ENCODE measurements at places on chromosomes 7 and 10.

DNA sequence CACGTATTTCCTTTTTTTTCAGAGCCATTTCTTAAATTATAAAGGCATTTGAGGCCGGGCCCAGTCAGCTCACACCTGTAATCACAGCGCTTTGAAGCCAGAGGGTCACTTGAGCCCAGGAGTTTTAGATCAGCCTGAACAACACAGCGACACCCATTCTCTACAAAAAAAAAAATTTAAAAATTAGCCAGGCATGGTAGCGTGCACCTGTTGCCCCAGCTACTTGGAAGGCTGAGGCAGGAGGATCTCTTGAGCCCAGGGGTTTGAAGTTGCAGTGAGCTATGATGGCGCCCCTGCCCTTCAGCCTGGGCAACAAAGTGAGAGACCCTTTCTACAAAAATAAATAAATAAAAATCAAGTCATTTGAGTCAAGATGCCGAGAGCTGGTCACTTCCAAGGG is 3.0 kb downstream of the TMEM130 start:
- no peak for DNase-seq

DNA sequence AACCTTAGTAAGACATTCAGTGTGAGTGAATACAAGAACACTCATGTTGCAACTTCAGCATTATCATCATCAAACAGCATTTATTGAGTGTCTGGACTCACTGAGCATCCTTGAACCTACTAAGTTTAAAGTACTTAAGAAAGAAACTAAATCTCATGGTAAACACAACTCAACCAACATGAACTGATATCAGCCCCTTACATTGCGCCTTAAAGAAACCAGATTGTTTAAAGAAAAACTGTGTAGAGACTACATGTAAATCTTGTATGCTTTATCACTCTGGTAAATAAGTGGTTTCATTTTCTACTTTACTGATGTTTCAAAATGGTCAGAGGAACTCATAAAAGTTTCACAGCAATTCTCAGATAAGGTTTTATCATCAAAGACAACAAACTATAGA is 157.5 kb upstream of the FERD3L start:
- DNase-seq = no peak

DNA sequence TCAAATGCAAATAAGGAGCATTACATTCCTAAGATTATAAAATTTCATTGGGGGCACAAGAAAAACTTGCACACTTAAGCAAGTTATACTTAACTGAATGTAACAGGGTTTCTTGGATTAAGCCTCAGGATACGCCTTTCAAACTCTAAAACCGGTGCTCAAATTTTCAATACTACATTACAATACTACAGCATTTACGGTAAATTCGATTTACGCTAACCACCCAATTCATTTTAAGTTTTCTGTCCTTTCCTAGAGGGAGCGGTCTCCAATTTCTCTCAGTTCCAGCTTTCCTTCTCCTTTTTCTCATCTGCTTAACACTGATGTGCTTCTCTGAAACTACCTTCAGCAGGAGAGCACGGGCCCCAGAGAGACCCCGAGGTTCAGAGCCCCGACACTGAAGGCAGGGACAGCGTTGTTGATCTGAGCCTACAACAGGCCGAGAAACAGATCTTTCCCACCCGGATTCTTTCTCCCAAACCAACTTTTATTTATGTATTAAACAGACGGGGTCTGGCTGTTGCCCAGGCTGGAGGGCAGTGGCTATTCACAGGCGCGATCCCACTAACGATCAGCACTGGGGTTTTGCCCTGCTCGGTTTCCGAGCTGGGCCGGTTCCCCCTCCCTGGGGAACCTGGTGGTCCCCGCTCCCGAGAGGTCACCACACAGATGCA is 798 bp downstream of the ZNF425 start:
- DNase-seq = no peak

DNA sequence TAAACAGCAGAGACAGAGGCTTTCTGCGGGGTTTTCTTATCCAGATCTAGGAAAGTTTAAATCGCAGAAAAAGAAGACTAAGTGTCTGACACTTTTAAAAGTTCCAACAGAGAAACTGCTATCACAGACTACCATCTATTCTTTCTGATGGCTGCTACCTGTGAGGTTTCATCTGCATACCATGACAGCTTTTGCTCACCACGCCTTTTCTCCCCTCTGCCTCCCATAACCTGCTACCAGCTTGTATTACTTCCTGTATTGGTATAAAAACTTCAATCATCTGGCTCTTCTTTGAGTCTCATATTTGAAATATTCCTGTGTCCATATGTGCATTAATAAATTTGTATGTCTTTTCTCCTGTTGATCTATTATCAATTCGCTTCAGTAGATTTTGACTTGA is 34.1 kb upstream of the RTKN2 start:
- no peak for DNase-seq

- no peak for DNase-seq
Observed at GRCh38 chr7:132906193-132906835, 175.6 kb downstream of the CHCHD3 start.

- DNase-seq = no peak
Observed at GRCh38 chr7:47588704-47589225, 6.9 kb upstream of the TNS3 start.

GRCh38 chr7:108568801-108569380 is 615 bp downstream of the THAP5 start:
- DNase-seq = no peak

GRCh38 chr7:157497367-157497743 is 160.6 kb downstream of the DNAJB6 start:
- no peak for DNase-seq

- no peak for DNase-seq
Observed at GRCh38 chr10:48818861-48819520, 120.6 kb downstream of the LRRC18 start.
